ENCODE measurements at places on chromosomes 12 and 14.

DNA sequence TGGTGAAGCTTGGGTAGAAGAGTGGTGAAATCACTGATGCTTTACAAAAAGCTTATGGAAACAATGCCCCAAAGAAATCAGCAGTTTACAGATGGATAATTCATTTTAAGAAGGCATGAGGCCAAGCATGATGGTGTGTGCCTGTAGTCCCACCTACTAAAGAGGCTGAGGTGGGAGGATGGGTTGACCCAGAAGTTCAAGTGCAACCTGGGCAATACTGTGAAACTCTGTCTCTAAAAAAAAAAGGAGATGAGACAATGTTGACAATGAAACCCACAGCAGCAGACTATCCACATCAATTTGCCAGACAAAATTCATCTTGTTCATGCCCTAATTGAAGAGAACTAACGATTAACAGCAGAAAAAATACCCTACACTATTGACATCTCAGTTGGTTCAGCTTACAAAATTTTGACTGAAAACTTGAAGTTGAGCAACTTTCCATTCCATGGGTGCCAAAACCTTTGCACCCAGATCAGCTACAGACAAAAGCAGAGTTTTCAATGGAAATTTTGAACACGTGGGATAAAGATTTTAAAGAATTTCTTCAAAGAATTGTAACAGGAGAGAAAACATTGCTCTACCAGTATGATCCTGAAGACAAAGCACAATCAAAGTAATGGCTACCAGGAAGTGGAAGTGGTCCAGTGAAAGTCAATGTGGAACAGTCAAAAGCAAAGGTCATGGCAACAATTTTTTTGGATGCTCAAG, 26.7 kb downstream of the BTG1 start:
- no peak for DNase-seq

DNA sequence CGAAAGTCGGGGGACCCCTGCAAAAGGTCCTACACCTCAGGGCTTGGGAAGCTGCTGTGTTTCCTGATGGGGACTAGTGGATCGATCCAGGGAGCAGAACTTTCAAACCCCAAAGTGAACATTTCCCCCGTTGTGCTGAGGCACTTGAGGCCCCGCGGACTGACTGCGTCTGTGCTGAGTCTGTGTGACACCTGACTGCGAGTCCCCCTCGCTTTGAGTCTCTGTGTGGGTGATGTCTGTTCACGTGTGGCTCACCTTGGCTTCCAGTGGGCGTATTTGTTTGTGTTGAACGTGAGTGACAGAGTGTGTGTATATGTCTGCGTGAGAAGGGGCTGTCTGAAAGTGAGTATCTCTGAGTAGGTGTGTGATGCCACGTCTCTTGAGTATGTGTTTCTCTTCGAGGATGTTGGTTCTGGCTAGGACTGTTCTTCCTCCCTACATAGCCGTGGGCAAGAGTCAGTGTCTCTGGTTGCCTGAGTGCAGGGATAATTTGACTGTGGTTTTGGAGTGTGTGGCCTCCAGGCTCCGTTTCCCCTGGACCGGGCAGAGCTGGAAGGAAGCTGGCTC, 1.3 kb downstream of the TEAD4 start:
- DNase-seq, result no peak

DNA sequence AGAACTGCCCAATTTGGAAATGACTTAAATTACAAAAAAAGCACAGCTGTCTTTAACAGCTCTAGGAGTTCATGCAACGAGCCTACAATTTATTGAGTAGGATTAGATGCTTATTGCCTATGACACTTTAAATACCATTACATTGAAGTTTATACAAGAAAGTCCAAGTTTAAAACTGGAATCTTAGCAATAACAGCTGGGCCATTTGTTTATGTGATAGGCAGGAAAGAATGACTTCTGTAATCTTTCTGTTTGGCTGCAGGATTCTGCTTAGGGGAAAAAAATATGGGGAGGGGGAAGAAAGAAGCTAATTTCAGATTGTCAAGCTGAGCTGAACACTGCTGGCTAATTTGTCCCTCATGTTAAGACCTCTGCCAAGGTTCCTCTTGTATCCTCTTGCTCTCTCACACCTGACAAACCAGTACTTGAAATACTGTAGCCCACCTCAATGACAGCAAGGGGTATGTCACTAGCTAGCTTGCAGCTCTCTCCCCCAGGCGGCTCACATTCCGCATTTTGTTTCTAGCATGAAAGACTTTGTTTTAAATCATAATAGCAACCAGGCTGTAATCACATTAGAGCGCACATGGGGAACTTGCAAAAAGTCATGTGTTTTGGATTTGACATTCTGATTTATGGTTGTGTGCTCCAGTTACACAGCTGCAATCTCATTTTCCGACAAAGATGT, 384.8 kb downstream of the BMP4 start:
- no peak for DNase-seq

- DNase-seq, result peak; percentile 36
These were observed 136.2 kb downstream of the SLCO1B3 start for GRCh38 chr12:20946732-20947131.

- DNase-seq, result no peak
These were observed 379.8 kb downstream of the DPF3 start for GRCh38 chr14:72513965-72514659.

GRCh38 chr14:34785223-34786006, 71.0 kb upstream of the CFL2 start:
- no peak for DNase-seq

DNA sequence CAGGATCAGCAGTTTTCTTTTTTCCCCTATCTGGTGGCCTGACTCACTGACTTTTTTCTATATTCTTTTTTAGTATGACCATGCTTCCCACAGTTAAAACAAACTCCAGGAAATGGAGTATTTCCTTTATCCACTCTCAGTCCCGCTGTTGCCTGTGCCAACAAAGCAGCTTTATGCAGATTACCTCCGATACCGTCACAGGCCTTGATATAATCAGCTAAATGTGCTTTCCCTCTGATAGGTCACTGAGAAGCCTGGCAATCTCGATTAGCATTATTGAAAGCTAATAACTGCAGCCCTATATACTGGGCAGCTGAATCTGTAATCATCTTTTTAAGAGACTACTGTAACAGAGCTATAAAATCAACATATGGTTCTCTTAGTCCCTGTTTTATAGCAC, 243.6 kb downstream of the KIF21A start:
- DNase-seq, result no peak

DNA sequence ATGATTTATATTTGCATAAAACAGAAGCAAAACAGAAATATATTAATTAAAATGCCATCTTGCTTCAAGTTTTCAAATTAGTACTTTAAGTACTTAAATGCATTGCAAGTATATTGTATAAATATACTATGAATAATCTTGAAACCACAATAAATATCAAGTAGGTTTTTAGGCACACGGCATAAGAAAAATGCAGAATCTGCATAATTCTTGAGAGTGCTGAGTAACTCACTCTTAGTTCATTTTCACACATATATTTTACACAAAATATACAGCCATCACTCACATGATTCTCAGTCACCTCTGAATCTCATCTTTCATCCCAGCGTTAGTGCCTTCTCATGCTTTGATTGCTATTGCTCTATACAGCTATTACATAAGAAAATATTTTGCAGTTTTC, 51.9 kb downstream of the SLC6A15 start:
- DNase-seq, result no peak

GRCh38 chr12:51247523-51248206, 9.0 kb downstream of the DAZAP2 start:
- DNase-seq, result no peak
